Foreskin keratinocyte (primary cell): ENCODE measurements at places on chromosomes 2 and 18. TPM values are rescaled to one million over a fixed set of nuclear protein-coding genes. Genes with fewer than 3 reads are reported as not detected.

Gene RAX
- total RNA-seq = not detected in 2 replicates

Gene ANKRD62
- not detected in 2 replicates for total RNA-seq

Gene REG3A
- not detected in 2 replicates for total RNA-seq

Gene PKP4
- total RNA-seq = 47.9 and 58.2 TPM in 2 replicates

Gene KCNG2
- not detected in 2 replicates for total RNA-seq

Gene CXCR1
- 0.28 and 0.41 TPM in 2 replicates for total RNA-seq

Gene OR6B3
- not detected in 2 replicates for total RNA-seq

Gene ZSWIM2
- not detected in 2 replicates for total RNA-seq

Gene CD226
- 0.60 and 0.75 TPM in 2 replicates for total RNA-seq
